Lung (tissue), 17 donors: ENCODE measurements at places on chromosomes 16 and 17.

DNA sequence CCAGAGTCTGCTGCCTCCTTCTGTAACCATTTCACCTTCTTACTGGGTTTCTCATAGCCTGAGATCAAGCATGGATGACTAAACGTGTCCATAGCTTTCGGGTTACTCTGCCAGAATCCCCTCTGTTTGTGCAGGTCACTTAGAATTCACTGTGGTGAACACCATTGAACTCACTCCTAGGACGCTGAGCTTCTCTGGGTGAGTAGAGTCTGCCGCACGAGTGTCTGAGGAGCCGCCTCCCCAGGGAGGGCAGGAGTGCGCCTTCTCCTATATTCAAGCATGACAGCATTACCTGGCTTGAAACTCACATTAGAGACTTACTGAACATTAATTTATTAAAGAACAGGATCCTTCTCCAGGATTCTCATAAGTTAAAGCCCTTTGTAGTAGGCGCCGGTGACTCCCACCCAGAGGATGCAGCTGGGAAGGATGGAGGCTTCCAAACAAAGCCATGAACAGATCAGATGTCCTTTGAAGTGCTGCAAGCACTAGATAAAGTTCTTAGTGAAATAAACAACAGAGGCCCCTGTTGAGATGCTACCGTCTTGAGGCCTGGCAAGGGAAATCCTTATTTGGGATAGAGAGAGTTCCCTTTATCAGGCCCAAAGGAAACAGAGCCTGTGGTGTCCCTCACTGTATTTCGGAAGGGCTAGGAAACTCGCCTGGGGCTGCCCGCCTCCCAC is 144.6 kb upstream of the PLCG2 start:
- peak; percentile 83 for DNase-seq

- peak; percentile 91 for DNase-seq
Measured at GRCh38 chr17:50425682-50426471, at the start of gene ACSF2. Gene ACSF2, plus strand, starts transcription at chr17:50426218. Its CDS starts 44 bp downstream, at chr17:50426262.

DNA sequence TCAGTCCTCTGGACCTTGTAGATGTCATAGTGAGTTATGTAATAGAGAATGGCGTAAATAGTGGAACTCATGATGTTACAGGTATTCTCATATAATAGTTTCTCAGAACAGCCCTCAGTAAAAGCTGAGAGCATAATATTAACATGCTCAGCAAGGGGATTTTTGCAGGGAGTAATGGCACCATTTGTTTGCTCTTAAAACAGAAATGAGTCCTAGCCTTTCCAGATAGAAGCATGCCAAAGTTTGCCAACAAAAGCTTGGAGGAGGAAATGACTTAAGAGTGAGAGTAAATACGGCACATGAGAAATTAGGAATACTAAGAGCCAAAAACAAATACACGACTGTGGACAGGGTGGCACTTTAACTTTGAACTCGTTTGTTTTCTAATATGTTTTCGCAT is 198.4 kb downstream of the ANKFN1 start:
- DNase-seq = peak; percentile 19

- DNase-seq = peak; percentile 56
Measured at GRCh38 chr17:60169921-60170817, 20.4 kb downstream of the CA4 start.

GRCh38 chr17:77657839-77658238 is 300.7 kb upstream of the TNRC6C start:
- no peak for DNase-seq

DNA sequence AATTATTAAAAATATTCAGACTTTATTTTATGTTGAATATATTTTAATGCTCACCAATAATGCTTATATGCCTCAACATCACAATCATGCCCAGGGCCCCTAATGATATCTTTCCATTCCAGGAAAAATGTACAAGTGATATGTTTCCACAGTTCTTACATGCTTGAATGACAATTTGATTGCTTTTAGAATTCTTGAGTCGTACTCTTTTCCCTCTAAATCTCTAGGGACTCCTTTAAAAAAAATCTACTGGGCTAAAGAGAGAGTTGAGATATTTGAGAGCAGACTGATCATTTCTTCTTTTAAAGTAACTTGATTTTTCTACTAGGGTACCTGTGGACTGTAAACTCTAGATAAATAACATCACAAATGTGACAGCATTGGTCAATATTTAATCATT is 18.2 kb upstream of the HLF start:
- DNase-seq = no peak
